ENCODE measurements at places on chromosomes 3 and 15. TPM values are rescaled to one million over a fixed set of nuclear protein-coding genes. Genes with fewer than 3 reads are reported as not detected.

GRCh38 chr3:40878464-40878905 lies 320.8 kb upstream of the CTNNB1 start:
- peak; percentile 63 for DNase-seq

GRCh38 chr3:17553080-17553479 lies 189.4 kb downstream of the TBC1D5 start:
- peak; percentile 14 for DNase-seq

DNA sequence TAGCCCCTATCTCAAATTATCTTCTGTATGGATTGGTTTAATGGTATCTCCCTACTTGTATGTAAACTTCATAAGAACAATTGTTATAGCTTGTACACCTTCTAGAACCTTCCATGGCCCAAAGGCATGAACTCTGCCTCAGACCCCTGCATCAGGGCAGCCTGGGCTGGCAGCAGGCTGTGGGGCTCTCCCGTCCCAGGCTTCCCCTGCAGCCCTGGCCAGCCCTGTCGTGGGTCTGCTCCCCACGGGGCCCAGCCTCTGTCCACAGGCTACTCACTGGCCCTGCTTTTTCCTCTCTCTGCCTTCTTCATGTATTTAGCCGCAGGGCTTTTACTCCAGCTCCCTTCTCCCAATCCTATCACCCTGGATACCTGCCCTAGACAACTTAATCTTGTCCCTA lies 4.4 kb downstream of the SCN5A start:
- DNase-seq: no peak

- no peak for DNase-seq
These were observed 810.9 kb downstream of the NR2F2 start for GRCh38 chr15:97141360-97141759.

GRCh38 chr3:50126287-50127211 lies 28.6 kb upstream of the SEMA3F start:
- no peak for DNase-seq

The ATOSA gene
- 39.1 TPM for total RNA-seq

DNA sequence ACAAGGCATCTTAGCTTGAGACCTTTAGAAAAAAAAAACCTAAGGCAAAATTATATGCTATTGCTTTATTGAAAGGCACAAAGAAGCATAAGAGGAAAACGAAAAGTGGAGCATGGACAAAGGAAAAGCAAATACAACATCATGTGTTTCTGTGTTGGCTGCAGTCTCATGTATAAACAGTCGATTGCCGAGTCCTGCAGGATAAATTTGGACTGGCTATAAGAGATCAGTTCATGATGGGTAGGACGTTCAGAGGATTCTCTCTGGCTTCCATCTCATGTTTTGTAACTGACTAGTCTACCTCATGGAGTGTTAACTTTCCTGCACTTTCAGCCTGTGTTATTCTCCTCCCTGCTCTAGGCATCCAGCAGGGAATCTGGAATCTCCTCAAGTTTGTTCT lies 21.9 kb upstream of the CCDC50 start:
- DNase-seq: no peak

- no peak for DNase-seq
These were observed 7.8 kb upstream of the UTS2B start for GRCh38 chr3:191338177-191338488.

The NCEH1 gene
- 20.5 TPM for total RNA-seq

GRCh38 chr15:76190070-76190564 lies 121.2 kb downstream of the ETFA start:
- no peak for DNase-seq

The SPG21 gene
- total RNA-seq: 75.3 TPM

The RPP25 gene
- 13.7 TPM for total RNA-seq

The PCLAF gene
- 54.7 TPM for total RNA-seq

DNA sequence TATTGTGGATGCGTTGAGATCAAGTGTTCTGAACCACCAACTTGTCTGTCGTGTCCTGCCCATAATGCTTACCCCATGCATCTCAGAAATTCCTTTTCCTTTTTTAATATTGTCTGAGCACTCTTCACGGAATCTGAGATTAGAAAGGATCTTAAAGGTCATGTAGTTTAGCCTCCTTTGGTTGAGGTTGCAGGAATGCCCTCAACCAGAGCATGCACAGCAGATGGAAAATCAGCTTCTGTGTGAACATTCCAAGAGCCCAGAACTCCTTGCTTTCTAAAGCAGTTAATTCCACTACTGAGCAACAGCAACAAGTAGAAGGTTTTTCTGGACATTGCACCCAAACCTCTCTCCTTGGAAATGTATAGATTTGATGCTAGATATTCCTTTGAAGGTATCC lies 153.7 kb downstream of the TPRG1 start:
- DNase-seq: no peak

DNA sequence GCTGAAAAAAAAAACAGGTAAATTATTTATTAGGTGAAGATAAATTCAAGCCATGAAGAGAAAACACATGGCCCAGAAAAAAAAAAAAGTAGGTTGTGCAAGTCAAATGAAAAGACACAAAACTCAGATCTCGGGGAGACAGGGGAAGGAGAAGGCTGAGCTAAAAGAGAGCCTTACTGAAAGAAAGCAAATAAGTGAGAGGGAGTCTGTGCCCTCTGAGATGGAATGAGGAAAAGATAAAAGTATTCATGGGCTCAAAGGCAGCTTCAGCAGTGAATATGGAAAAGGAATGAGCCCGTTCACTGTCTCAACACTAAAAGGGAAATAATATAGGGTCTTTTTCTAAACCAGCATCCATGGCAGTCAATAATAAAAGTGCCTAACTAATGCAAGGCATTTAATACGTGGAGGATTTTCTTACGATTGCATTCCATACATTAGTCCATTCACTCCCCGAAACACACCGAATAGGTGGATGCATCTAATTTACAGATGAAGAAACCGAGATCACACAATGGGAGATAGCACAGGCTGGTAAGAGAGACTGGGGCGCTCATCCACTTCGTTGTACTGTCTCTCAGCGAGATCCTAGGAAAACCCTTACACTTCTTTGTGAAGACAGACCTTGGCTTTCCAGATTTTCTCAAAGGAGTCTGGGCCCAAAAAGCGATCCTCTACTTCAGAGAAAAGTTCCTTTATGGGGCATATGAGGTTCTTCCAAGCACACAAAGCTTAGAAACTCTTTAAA lies 1.1 kb downstream of the TFDP2 start:
- no peak for DNase-seq

- no peak for DNase-seq
These were observed 806 bp upstream of the CERS3 start for GRCh38 chr15:100529556-100529955.

DNA sequence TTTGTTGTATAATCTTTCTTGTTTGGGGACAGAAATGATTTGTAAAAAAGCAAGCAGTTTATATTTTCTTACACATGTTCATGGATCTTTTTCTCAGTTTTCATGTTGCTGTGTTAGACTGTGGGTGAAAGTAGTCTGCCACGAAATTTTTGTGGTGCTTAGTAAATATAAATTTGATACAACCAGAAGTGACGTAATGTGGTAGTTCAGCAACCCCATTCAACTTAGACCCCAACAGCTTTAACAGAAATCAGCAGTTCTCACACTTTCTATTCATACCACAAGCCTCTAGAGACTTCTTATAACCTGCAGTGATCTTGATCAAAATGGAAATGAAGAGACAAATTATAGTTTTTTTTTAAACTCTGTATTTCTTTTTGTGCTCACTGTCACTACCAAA lies 120.2 kb upstream of the IGSF10 start:
- DNase-seq: no peak
